Cortex of kidney (tissue), 1 donor: ENCODE measurements at places on chromosomes 4 and X.

- no peak for DNase-seq
Observed at GRCh38 chrX:153775293-153776119, 5.3 kb upstream of the SRPK3 start.

DNA sequence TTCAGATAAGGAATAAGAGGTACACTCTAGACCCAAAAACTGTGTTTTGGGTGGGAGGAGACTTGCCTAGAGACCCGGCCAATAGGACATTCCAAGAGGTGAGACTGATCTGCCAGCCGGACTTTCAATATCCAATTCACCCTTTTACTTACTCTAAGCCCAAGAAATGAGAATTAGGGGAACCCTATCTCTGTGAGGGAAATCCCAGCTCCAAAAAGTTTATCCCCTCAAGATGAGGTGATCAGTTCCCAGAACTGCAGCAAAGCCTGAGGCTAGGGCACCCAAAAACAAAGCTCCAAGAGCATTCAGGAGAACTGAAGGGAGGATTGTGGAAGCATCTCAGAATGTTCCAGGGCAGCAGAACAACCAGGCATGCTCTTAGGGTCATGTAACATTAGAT is 251.7 kb downstream of the PTTG2 start:
- no peak for DNase-seq

DNA sequence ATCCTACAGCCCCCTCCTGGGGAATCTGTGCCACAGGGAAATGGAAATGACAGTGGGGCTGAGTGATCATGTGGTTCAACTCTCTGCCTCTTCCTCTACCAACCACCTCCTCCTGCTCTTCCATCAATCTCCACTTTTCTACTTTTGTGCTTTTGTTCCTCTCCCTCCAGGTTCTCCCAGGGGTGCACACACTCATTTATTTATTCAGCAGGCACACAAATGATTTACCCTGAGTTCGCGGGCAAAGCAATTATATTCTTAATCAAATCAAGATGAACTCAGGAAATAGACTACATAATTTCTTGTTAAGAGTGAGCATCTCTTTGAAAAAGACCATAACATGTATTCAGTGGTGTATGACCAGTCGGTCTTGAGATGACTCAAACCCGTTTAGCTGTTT is 69.2 kb downstream of the VCX3A start:
- no peak for DNase-seq

- no peak for DNase-seq
Observed at GRCh38 chr4:39642885-39643552, 4.4 kb upstream of the SMIM14 start.

DNA sequence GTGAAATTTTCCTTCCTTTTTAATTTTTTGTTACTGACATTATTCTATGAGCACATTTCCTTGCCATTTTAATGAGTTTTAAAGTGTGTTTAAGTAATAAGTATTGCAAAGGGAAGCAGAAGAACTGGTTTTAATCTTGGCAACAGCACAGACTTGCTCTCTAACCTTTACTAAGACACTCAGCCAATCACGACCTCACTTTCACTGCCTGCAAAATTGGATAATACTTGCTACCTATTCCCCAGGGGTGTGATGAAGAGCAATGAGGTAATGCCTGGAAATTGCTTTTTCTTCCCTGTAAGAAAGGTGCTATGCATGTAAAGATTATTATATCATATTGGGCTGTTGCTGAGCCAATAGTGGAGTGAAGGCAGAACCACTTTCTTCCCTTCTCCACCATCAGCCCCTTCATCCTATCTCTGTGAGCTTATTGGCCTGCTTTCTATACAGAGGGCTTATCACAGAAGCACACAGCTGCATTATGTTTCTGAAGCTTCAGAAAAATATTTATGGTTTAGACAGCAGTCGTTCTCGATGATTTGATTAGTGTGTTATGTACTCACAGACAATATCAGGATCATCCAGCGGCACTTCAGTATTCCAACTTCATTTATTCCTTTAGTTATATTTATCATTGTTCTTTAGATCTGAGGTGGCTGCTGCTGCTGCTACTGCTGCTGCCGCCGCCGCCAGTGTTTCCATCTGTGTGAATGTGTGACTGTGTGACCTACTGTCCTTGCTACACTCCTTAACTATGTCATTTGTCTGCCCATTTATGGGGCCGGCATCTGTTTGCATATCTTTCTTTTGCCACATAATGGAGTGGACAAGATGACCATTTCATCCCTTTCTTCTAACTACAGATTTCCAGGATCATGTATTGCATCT is 255.1 kb downstream of the C4orf33 start:
- DNase-seq = no peak

GRCh38 chr4:186586205-186586604 is 30.8 kb upstream of the MTNR1A start:
- no peak for DNase-seq

DNA sequence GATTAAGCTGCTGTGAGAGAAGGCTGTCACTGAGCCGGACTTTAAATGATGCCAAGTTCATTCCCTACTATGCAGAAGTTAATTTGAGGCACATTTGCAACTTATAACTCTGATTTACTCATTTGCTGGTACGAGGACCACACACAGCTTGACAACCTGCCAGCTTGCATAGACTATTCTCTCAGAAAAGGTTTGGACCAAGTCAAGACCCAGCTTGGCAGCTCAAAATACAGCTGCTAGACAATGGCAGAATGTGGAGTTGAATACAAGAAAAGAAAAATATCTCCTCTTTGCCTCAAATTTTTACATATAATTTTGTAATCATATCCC is 338.9 kb downstream of the DHX15 start:
- DNase-seq = no peak

GRCh38 chrX:23981711-23982110 is 45.3 kb downstream of the KLHL15 start:
- DNase-seq = no peak

DNA sequence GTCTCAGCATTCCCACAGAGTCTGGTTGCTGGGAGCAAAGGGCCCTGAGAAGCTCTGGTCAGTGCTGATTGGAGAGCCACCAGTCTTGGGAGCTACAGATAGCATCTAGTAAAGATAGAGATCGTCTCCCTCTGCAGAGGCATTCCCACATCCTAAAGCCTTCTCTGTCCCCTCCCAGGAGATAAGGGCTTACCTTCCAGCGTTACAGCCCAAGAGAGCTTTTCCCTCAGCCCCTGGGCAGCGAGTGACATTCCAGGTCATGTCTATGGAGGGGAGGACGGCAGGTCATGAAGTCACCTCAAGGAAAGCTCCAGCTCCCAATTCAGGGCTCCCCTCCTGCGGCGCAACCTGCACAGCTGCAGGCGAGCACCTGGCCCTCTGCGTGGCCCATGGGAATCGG is 29.9 kb downstream of the CLDN34 start:
- no peak for DNase-seq

DNA sequence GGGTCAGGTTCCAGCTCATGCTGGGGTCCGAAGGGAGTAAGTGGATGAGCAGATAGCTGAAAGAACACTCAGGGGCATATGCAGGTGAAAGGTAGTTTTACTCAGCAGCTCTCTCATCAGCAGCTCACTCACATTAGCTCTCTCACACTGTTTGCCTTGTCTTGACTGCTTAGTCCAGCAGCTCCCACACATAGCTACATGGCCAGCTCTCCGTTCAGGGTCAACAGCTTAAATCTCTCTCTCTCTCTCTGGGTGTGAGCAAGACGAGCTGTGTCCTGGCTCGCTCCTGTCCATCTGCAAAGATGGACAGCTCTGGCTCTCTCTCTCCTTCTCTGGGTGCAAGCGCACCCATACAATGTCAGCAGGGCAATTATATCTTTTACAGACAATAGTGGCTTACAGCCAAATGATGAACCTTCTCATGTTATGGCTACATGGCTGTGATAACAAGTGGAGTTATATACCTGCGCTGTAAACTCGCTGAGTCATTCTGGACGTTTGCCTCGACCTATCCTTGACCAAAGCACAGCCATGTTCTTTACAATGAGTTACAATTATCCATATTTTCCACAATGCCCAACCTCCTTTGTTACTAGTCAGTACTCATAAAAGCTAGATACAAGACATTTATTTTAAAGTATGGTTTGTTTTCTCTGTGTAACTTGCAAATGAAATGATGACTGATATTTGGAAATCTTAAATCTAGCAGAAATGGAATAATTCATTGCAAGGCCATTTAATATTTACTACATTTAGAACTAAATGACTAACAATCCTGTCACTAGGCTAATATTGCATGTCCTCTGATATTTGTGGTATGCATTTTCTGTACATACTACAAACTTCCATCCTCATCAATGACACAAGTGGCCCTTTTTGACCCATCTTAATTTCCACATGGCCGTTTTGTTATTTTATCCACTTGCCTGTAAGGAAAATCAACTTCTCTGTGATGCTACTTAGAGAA is 9.3 kb downstream of the PAPSS1 start:
- no peak for DNase-seq

DNA sequence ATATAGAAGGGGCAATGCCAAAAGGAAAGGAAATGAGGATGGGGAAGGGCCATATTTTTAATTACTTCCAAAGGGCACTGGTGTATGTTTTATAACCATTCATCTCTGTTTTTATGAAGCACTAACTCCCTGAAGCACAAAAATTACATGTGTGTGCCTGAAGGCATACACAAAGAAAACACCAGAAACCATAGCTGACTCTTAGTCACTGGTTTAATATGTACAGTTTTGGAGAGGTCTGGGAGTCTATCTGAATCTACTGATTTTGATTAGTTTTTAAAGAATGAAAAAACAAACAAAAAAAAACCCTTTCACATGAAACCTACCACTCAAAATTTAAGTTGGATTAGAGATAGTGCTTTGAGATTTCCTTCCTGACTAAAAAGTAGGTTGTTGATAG is 438.7 kb downstream of the RPA4 start:
- no peak for DNase-seq

DNA sequence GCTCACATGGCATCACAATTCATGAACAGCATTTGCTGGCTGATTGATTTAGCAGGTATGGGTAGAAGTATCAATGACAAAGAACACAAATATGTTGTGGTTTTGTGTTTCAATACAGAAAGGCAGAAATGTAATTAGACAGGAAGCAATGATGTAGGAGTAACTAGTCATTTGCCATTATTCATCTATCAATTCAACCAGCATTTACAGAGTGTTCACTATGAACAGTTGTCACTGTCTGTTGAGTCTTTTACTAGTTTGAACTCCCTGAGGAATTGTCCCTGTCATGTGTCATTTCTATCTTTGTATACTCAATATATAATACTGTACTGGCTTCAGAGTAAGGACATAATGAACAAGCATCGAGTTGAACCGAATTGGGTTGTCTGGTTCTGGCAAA is 51.5 kb upstream of the ARHGAP24 start:
- DNase-seq = no peak

DNA sequence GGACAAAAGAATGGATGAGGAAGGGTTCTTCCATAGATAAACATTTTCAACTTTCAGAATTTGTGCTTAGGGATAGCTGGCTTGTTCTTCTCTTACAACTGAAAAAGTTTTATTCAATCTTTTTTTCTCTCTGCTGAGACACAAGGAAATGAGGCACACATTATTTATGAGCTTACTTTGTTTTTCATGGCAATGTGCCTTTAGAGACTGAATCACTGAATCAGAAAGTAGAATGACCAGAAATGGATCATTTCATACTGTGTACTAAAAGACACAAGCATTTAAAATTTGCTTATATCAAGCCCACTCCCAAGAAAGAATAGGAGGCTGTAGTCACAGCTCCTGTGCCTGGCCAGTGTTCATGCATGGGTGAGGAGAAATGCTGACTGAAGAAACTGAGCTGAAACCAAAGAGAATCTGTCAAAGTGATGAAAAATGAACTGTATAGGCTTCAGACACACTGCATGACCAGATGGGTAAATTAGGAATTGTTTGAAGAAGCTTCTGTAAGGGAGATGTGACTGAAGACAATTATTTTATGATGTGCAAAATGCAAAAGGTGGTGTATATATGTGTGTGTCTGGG is 413.8 kb downstream of the RAPGEF2 start:
- DNase-seq = no peak

- DNase-seq = no peak
Observed at GRCh38 chrX:128800138-128800537, 723.2 kb downstream of the SMARCA1 start.

DNA sequence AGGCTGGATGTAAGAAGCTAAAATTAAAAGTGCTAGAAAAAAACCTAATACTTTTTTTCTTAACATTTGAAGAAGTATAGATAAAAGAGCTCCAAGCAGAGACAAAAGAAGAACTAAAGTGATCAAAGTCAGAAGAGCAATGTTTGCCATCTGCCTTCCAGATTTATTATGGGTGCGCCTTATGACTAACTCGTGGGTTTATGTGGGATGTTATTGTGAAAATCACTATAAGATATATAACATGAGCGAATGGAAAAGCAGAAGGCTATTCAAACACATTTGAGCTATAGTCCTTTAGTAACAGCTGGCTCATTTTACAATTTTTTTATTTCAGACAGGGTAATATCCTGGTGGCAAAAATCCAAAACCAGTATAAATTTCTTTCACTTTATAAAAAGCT is 1040.7 kb downstream of the RAPGEF2 start:
- no peak for DNase-seq

GRCh38 chr4:109574443-109574850 is 14.4 kb downstream of the MCUB start:
- DNase-seq = no peak

GRCh38 chr4:57109847-57110639 is at the start of gene IGFBP7:
Gene IGFBP7, minus strand, starts transcription at chr4:57110385. Its CDS starts 34 bp downstream, at chr4:57110351.
- no peak for DNase-seq

DNA sequence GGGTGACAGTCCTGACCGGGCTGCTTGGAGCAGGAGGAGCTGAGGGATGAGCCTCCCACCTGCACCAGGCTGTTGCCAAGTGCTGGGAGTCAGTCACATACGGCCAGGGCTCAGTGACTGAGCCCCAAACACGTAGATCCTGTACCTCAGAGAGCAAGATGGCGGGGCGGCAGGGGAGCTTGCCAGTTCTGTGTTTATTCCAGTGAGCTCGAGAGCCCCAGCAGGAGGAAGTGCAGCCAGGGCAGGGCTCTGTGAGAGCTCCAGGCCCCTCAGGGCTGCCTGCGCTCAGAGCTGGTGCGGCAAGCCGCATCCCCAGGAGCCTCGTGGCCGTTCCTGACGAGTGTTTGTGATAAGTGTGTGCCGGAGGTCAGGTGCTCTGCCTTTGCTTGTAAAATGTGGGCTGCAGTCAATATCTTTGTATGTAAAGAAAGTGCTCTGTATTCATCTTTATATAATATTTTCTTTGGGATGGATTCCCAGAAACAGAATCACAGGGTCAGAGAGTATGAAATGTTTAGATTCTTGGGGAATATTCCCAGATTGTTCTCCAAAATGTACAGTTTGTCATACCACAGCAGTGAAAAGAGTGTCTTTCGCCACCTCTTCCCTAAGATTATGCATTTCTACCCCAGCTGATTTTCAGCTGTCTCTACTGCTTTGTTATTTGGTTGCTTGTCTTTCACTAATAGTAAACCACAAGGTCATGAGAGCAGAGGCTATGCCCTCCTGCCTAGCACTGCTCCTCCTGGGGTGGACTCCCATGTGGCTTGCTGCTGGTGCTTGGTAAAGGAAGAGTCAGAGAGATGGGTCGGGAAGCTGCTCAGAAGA is 50.3 kb downstream of the NELFA start:
- DNase-seq = no peak

- no peak for DNase-seq
Observed at GRCh38 chr4:24589448-24589847, 5.1 kb upstream of the DHX15 start.
